ENCODE measurements at places on chromosomes 7 and 10.

DNA sequence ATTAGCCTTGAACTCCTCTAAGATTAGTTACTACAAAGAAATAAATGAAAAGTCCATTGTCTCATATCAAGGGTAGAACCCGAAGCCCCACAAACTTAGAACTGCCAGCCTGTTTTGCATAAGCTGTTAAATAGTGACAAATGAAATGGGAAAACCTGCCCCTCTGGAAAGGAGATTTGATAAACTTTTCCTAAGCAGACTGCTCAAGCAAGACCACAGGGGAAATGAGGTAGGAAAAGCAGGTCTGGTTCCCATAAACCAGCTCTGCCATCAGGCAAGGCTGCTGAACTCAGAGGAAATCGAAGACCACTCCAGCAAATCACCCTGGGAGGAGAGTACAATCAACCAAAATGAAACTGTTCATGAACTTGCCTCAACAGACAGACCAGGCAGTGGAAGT is 181.5 kb upstream of the AOAH start:
- no peak for DNase-seq

DNA sequence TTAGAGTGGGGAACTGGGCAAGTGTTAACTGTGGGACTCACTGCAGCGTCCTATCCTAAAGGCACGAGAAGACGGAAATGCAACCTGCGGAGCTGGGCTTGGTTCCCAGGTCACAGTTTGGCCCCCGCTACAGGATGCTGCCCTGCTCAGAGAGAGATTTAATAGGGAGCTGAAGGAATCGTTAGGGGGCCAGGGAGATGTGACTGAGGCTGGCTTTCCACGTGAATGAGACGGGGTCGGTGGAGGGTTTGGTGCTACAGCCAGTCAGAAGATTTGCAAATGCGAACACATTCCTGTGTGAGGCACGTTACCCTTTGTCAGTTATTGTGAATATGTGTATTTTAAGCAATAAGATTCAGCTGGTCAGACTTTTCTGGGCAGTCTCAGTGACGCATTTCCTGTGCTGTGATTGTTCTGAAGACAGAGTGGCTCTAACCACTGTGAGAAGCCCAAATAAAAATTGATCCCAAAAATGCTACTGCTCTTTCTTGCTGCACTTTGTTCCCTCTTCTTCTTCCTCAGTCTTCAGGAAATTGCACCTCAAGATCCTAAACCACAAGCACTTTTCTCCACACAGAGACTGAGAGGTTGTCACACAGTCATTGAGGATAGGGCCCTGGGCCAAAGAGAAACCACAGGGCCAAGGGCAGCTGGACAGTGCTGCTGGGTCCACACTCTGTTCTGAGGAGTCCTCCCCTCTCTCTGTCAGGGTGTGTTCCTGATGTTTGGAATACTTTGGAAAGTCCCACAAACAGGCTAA is 21.2 kb downstream of the CYP17A1 start:
- DNase-seq: peak; percentile 68

DNA sequence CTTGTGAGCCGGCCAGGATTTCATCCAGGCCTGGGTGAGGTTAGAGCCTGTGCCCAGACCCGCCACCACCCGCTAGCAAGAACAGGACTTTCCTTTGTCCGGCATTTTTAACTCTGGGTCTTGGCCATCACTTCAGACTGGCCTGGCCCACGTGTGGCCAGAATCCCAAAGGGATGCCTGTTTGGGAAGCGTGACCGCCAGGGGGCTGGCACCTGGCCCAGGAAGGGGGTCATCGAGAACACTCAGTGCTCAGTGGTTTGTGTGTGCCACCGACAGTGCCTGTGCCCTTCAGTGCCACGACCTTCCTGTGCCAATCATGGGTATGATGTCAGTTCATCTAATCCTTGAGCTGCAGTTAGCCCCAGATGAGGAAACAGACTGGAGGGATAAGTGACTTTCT is 85.0 kb downstream of the ZMIZ1 start:
- no peak for DNase-seq

GRCh38 chr10:117663750-117664149 is 121.2 kb downstream of the EMX2 start:
- DNase-seq: no peak

DNA sequence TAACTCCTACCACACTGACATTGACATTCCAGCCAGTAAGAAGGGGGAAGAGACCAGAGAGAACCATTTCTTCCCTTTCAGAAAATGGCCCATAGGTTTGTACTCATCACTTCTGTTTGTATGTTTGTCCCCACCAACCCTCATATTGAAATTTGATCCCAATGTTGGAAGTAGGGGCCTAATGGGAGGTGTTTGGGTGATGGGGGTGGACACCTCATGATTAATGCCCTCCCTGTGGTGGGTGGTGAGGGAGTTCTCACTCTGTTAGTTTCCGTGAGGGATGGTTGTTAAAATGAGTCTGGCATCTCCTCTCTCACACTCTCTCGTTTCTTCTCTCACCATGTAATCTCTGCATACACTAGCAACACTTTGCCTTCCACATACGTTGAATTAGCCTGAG is 21.4 kb downstream of the CADPS2 start:
- DNase-seq: no peak

DNA sequence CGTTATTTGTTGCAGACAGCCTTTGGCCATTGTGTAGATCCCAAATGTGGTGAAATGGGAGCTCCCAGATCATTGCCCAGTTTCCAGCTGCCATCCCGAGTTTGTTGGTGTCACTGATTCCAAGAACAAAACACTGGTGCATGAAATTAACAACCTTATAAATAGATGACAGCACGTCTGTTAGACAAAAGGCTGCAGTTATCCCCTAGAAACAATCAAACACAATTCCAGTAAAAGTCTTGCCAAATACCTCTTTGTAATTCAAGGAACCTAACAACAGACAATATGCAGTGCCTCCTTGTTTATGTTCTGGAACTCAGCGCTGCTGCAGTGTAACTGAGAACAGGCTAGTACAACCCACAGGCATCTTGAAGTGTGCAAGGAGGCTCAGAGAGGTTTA is 404.5 kb downstream of the PAXIP1 start:
- DNase-seq: no peak

All from testis (tissue), 5 donors.